ENCODE measurements at places on chromosomes 12 and 14.

- DNase-seq = no peak
These were observed 1038.4 kb downstream of the GALC start for GRCh38 chr14:86954623-86955022.

DNA sequence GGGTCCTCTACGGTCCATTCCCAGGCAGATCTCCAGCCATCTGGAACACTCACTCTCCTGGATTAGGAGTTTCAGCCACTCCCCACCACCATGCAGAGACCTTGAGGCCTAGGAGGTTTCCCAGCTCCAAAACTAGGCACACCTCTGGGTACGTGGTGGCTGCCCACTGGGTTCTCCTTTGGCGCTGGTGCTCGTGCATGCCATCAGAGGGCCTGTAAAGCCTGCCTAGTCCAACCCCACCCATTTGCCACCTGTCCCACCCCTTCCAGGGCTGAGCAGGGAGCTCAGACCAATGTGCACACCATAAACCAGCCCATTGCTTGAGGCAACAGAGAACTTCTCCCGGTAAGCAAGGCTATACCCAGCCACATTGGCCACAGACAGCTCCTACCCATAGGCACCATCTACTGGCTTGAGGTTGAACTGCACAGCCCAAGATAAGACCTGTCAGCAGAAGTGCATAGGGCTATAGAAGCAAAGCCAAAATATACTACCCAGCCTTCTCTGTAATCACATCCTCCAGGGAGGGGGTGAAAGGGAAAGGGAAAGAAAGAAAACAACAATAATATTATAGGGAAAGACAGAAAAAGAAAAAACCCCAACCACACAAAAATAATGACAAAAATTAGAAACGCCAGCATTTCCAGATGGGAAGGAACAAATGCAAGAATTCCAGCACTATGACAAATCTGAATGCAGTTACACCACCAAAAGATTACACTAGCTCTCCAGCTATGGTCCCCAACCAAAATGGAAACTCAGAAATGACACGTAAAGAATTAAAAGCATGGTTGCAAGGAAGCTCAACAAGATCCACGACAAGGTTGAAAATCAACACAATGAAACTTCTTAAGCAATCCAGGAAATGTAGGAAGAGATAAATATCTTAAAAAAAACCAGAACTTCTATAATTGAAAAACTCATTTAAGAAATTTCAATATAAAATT lies 111.9 kb upstream of the CCDC175 start:
- DNase-seq = peak; percentile 36

GRCh38 chr14:81550001-81550637 lies 16.5 kb upstream of the SEL1L start:
- DNase-seq = no peak

DNA sequence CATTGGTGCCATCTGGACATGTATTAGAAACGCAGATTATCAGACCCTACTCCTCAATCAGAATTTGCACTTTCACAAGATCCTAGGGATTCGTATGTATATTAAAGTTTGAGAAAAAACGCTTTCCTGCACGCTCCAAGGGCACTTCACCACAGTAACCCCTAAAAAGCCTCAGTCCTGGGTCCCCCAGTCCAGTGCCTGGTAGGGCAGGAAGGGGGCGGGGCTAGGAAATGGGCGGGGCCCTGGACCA lies 369 bp downstream of the DEPDC4 start:
- DNase-seq = no peak

DNA sequence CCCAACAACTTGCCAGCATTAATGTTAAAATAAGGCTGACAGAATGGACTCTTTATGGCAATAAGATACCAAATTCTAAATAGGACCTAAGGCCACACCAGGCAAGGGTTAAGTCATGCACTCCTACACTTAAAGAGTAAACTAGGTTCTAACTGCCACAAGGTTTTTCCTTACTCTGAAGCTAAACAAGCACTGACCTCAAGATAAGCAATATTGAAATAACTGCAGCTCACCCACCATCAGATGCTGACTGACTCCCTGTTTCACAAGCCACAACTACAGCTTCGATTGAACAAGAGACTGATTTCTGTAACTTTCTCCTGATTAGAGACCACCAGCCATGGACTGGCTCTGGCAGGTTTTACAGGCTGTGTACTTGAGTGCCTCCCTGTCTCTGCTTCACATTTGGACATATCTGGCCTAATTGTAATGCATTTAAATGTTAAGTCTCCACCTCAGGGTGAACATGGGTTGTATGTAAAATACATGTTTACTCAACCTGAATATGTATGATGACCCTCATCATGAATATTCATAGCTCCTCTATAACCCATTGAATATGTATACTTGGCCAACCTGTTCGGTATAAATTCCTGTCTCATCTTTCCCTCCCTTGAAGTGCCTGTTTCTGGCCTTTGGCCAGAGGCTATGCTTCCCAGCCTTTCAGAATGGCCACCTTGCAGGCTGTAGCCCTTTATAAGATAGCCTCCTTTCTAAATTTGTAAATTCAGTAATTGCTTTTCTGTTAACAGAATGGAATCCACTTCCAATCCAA lies 70.5 kb upstream of the DAAM1 start:
- no peak for DNase-seq

DNA sequence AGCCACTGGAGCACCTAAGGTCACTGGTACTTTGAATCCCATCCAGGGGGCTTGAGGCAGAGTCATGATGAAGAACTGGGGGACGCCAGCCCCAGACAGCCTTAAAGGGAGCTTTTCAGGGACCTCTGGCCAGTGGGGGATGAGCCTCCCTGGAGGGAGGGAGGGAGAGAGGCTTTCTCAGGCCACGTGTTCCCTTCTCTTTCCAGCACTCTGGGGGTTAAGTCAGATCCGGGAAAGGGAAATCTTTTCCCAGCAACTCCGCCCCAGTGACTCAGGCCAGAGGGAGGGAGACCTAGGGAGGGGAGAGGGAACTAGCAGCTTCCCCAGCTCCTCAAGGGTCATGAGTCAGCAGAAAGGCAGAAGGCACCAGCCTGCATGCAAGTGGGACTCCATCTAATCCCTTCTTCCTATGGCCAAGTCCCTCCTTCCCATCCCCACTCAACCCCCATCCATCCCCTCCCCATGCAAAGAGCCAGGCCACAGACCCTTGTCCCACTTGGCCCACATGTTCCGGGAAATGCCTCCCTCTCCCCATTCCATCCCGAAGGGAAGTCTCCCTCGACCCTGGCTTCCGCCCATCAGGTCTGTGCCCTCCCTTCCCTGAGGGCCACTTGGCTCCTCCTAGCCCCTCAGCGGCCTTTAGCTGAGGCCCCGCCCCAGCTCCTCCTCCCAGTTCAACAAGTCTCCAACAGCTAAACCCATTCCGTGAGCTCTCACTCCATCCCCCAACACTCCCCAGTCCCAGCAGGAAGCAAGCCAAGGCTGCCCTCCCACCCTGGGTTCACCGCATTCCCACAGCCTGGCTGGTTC lies 5.6 kb downstream of the TNFRSF1A start:
- peak; percentile 99 for DNase-seq

GRCh38 chr12:6367969-6368892 lies 7.1 kb downstream of the SCNN1A start:
- no peak for DNase-seq

- no peak for DNase-seq
These were observed 1073.6 kb downstream of the BCL11B start for GRCh38 chr14:98198385-98198784.

DNA sequence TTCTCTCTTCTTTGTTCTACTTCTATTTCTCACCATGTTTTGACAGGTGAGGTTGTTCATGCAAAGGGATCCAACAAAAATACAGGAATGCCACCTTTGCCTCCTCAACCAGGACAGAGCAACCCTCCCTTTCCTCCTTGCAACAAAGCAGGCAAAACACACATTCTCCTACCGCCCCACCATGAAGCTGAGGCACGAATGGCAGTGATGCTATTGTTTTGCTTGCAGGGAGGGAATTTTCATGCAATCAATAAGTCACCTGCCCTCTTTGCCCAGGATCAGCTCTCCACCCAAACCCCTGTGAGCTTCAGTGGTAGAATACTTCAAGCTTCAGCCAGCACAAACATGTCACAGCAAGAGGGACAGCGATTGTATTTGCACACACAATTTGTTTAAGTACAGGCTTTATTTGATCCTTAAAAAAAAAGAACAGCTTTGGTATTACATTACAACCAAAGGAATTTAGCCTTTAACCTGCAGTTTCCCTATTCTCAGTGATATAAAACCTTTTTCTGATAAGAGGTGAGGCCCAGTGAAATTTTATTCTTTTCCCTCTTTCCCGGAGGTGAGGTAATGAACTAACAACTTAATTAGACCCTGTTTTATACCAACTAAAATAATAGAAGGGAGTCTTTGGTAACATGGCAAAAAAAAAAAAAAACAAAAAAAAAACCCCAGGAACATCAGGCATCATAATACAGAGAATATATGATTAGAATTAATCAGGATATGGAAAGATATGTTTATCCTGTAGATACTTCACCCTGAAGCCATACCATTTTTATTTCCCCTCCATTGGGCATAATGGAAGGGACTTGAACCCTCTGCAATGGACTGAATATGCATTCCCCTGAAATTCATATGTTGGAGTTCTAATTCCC lies 87.0 kb upstream of the EEA1 start:
- peak; percentile 21 for DNase-seq

DNA sequence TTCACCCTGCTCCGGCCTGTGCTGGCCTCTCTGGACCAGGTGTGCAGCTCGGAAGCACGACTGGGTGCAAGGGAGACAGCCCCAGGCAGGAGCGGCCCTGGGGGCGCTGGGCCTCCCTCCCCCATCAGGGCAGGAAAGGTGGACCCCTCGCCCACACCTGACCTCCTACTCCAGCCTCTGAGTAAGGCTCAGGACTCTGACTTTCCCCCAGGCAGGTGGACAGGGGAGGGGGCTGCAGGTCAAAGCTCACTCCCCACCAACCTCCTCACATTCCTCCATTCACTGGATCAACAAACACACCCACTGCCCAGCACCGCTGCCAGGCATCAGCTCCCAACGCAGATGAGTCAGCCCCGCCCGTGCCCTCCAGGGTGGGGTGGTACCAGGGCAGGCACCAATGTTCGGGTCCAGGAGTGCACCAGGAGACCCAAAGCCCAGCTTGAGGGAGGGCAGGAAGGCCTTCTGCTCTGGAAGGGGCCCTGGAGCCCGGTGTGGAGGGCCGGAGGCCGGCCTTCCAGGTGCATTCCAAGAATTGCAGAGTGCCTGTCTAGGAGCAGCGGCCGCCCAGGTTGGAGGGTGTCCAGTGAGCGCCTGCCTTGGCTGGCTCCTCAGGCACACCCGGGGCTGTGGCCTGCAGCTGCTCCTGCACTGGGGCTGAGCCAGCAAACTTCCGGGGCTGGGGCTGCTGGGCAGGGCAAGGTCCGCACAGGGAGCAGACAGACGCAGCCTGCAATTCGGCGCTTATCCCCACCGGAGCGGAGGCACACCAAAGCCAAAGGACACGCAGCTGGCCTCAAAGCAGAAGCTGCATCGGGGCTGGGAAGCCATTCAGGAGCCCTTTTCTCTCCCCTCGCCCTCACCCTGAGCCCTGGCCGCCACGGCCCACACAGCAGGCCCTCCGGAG lies 1.6 kb upstream of the INF2 start:
- DNase-seq = peak; percentile 81

Data from umbilical cord (tissue), 2 donors.